ENCODE measurements at places on chromosomes 7 and 10.

- peaks cover 53% of the 10 kb centered on the region for H3K36me3 ChIP-seq
- no peaks in the 10 kb centered on the region for H3K27me3 ChIP-seq
- H3K4me3 ChIP-seq = no peak overlapping the region
- H3K27ac ChIP-seq = no peak overlapping the region
These were observed 13.4 kb downstream of the NOC3L start for GRCh38 chr10:94349327-94349726.

DNA sequence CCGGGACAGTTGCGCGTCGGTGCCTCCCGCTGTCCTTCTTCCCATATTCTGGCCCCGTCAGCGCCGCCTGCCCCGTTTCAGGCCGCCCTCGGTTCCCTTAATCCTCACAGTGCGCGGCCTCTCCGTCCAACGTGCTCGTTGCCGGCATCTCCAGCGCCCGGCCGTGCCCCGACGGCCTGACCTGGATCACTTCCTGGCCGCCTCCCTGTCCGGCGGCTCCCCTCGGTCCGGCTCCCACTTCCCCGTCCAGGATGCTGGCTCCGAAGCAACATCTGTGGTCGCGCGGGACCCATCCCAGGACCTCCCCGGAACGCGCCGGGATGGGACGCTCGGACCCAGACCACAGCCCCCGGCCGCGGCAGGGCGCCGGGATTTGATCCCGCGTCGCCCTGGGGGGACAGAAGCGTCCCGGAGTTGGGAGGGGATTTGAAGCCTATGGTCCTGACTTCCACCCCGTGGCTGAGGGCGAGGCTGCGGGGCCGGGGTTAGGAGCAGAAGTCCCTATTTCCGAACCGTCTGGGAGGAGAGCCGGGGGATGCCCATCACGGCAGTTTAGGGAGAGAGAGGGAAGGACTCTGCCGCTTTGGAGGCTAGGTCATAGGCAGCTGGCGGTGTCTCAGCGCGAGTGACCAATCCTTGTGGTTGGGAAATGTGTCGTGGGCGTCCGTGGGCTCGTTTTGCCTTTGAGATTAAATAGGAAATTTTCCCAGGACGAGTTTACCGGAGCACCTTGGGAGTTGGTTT lies 53.8 kb downstream of the KCTD7 start:
- H3K36me3 ChIP-seq = no peaks in the 10 kb centered on the region
- peak; percentile 48 for DNase-seq
- peaks cover 12% of the 10 kb centered on the region for H3K4me1 ChIP-seq
- H3K27ac ChIP-seq = no peak overlapping the region
- H3K4me3 ChIP-seq = peak overlapping the region; percentile 78

- no peak for DNase-seq
- no peak overlapping the region for H3K4me3 ChIP-seq
- no peaks in the 10 kb centered on the region for H3K27me3 ChIP-seq
- peak overlapping the region; percentile 88 for H3K27ac ChIP-seq
These were observed 18.8 kb downstream of the CDC123 start for GRCh38 chr10:12214763-12215218.

DNA sequence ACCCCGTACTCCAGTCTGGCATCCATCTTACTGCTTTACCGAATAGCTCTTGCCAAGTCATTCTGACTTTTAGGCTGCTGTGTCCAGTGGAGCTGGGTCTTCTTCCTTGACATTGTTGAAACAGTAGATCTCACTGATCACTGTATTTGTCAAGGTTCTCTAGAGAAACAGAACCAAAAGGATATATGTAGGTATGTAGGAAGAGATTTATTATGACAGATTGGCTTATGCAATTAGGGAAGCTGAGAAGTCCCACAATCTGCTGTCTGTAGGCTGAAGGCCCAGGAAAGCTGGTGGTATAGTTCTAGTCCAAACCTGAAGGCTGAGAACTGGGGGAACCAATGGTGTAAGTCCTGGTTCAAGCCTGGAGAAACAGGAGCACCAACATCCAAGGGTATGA lies 12.1 kb upstream of the PRRT4 start:
- H3K27ac ChIP-seq = no peak overlapping the region
- H3K27me3 ChIP-seq = peaks cover 35% of the 10 kb centered on the region
- DNase-seq = peak; percentile 1
- H3K36me3 ChIP-seq = no peaks in the 10 kb centered on the region
- no peaks in the 10 kb centered on the region for H3K4me1 ChIP-seq
- no peak overlapping the region for H3K4me3 ChIP-seq

- H3K27ac ChIP-seq = no peak overlapping the region
- no peak for DNase-seq
- no peak overlapping the region for H3K4me3 ChIP-seq
- H3K4me1 ChIP-seq = no peaks in the 10 kb centered on the region
- H3K36me3 ChIP-seq = peaks cover 29% of the 10 kb centered on the region
These were observed 74.1 kb downstream of the C10orf67 start for GRCh38 chr10:23270531-23270930.

GRCh38 chr7:74012842-74013249 lies 15.1 kb upstream of the ELN start:
- no peaks in the 10 kb centered on the region for H3K36me3 ChIP-seq
- H3K27me3 ChIP-seq = no peaks in the 10 kb centered on the region
- no peaks in the 10 kb centered on the region for H3K4me1 ChIP-seq
- no peak overlapping the region for H3K27ac ChIP-seq
- H3K4me3 ChIP-seq = no peak overlapping the region

- H3K27ac ChIP-seq = no peak overlapping the region
- H3K4me3 ChIP-seq = no peak overlapping the region
- H3K4me1 ChIP-seq = no peaks in the 10 kb centered on the region
- DNase-seq = no peak
- H3K36me3 ChIP-seq = peaks cover 46% of the 10 kb centered on the region
These were observed 504.2 kb upstream of the MBL2 start for GRCh38 chr10:53276797-53277196.

DNA sequence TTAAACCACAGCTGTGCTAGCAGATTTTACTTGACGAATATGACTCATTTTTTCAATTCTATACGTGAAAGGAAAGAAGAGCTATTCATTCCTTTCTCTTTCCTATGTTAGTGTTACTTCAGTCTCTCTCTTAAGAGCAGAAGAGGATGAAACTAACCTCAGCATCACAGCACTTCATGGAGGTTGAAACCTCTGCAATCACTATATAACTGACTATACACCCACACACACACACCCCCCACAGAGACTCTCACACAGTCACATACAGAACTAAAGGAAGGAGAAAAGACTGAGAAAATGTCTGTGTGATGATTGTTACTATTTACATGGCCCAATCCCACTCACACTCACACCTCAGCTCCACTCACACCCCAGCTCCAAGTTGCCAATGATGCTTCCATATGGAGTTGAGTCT lies 104.2 kb downstream of the KIF20B start:
- H3K36me3 ChIP-seq = no peaks in the 10 kb centered on the region
- DNase-seq = no peak
- H3K27ac ChIP-seq = no peak overlapping the region
- no peak overlapping the region for H3K4me3 ChIP-seq
- H3K4me1 ChIP-seq = no peaks in the 10 kb centered on the region

Measured in WTC11 (cell line).